Ovary (tissue), 10 donors: ENCODE measurements at places on chromosomes 12 and 14.

DNA sequence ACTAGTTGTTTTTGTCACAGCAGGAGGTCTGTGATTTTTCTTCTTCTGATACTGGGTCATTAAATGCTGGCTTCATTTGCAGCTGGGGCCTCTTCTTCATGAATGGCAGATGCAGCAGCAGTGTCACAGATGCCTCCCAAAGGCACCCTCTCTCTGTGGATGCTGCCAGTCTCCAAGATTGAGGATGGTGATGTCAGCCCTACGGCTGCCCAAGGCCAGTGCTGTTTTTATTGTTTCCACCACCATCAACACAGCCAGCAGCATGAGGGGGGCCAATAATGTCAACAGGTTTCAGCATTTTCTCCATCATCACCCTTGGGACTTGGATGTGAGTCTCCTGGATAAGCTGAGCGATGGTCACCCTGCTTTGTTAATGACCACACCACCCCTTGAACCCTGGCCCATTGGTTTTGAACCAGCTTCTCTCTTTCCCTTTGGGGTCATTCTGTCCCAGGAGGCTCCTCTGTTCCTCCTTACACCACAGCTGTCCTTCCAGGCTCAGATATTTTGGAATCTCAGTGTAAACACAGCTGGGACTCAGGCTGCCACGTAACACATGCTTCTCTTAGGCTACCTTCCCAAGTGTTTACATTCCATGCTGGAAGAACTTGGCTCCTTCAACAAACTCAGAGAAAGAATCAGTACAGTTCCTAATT lies 151.7 kb upstream of the DDHD1 start:
- no peak for DNase-seq

GRCh38 chr14:73924337-73924736 lies 25.6 kb downstream of the FAM161B start:
- DNase-seq: no peak

DNA sequence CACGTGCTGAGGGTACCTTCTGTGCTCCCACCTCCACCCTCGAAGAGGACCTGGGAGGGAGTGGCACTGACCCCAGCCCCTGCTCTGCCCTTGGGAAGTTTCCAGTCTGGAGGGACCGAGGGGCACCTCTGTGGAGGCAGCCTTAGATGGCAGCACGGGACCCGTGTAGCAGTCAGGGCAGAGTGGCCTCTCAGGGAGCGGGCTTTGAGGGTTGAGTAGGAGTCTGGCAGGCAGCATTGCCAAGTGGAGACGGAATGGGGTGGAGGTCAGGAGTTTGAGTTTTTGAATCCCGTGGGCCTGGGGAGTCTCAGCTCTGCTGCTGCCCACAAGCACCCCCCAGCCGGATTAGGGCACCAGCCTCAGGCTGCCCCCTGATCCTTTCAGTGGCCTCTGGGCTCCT lies 21.6 kb downstream of the KIF26A start:
- DNase-seq: no peak

DNA sequence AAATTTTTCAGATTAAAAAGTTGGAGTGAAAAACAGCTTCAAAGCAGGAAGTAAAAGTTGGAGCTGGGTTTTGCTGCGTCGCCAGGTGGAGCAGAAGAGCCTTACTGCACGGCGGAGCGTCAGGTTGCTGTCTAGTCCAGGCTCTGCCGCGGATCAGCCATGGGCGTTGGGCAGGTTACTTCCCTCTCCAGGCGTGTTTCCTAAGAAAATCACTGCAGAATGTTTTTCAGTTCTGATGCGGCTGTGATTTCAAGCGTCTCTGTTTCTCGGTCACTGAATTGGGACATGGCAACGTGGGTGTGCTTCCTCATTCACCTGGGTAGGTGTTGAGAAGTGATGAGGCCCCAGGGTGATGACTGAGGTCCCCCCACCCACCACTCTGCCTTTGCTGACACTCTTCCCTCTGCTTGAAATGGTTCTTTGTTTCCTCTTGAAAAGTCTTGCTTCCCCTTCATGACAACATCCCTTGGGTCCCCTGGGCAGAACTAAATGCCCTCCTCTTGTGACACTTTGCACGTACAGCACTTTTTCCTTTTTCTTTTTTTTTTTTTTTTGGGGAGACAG lies 7.6 kb downstream of the EVL start:
- no peak for DNase-seq

DNA sequence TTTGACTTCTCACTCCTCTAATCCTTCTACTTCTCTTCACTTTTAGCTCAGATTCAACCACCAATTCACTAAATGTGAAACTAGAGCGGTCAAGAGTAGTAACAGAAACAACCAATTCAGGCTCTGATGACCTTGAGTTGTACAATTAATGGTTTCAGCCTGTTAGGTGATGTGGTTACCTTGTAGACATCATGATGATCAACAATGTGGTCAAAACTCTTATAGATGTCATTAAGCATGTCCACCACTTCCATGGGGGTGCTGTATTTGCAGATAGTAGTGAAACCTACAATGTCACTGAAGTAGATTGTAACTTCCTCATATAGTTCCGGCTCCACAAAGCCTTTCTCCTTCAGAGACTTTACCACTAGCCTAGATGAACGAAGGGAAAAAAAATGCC lies 54.1 kb upstream of the PLBD1 start:
- no peak for DNase-seq

DNA sequence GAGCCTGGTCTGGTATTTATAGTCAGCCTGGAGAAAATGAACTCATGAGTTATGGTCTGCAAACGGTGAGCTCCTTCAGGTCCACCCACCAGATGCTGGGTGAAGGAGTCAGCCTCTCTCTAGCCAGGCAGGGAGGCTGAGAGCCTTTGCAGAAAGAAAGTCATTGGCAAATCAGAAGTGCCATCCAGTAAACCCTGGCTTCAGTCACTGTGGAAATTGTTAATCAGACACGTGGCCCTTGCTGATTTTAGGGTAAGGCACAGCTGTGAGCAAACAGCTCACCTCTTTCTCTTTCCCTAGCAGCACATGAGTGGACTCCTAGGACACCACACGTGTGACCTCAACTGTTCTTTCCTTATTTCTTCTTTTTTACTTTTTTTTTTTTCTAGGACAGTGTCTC lies 44.9 kb downstream of the CHST11 start:
- no peak for DNase-seq

- no peak for DNase-seq
Observed at GRCh38 chr14:63922696-63923421, 70.1 kb downstream of the SYNE2 start.

GRCh38 chr12:713281-713875 lies 39.0 kb upstream of the WNK1 start:
- DNase-seq: no peak

GRCh38 chr14:82720946-82721345 lies 1187.3 kb upstream of the SEL1L start:
- no peak for DNase-seq

DNA sequence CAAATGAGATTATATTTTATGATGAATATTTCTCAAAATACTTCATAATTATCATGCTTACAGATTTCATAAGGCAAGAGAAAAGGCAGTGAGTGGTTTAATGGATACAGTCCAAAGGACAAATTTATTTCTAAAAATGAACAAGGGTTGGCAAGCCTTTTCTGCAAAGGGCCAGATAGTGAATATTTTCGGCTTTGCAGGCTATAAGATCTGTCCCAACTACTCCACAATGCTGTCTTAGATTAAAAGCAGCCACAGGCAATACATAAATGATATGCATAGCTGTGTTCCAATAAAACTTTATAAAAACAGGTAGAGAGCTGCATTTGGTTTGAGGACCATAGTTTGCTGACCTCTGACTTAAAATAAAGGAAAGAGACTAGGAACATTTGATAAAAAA lies 42.9 kb upstream of the STK38L start:
- no peak for DNase-seq

GRCh38 chr12:6952121-6952862 lies 1.1 kb downstream of the PTPN6 start:
- no peak for DNase-seq

GRCh38 chr12:27012239-27012981 lies 1.8 kb downstream of the TM7SF3 start:
- no peak for DNase-seq

DNA sequence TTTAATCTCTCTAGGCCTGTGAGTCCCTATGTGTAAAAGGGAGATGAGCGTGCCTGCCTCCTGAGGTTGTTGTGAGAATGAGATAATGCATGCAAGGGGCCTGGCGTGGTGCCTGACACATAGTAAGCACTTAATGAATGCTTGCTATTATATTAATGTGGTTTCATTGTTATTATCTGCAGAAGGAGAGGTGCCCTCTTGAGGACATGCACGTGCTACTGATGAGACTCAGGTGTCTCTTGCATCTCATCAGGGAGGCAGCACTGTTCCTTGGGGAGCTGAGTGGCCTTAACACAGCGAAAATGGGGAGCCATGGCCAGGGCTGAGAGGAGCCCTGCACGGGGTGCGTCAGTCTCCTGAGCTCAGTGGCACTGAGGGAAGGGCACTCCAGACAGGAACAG lies 29.9 kb upstream of the BCDIN3D start:
- DNase-seq: peak; percentile 34

GRCh38 chr12:40254455-40255085 lies 29.8 kb downstream of the LRRK2 start:
- DNase-seq: no peak

DNA sequence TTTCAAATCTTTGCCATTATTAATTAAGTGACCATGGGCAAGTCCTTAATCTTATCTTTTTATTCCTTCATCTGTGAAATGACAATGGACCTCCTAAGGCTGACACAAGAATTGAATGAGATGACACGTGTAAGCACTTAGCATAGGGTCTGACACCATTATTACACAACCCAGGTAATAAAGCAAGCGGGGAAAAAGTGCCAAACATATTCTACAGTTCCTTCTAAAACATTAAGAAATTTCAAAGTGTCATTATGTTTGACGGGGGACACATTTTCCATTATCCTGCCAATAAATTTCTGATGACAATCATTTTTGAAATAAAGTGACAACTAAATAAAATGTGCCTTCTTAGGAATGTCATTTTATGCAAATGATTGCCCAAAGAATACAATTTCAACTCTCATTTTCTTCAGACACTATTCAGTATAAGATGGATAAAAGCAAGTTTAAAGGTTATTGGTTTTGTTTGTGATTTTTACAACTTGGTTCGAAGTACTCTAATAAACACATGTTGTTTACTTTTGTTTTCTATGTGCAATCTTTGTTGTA lies 3.0 kb downstream of the ANKS1B start:
- no peak for DNase-seq

- no peak for DNase-seq
Observed at GRCh38 chr14:20775901-20776300, 5.2 kb upstream of the RNASE6 start.

DNA sequence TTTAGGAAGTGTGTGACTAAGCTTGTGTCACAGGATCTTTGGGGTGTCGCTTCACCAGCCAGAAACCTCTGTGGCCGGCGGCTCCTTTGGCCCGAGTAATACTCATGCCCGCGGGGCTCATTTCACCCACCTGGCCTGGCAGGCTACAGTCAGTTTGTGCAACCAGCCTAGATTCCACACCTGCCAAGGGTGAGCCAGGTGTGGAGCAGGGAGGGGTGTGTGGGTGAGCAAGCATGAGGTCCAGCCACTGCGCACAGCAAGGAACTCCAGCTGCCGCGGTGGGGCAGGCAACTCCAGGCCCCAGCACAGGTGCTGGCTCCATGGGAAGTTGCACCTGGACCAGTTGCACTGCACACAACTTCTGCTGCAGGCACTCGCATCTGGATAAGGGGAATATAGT lies 462.3 kb upstream of the LRFN5 start:
- no peak for DNase-seq

- no peak for DNase-seq
Observed at GRCh38 chr12:67045650-67046049, 223.5 kb upstream of the CAND1 start.

DNA sequence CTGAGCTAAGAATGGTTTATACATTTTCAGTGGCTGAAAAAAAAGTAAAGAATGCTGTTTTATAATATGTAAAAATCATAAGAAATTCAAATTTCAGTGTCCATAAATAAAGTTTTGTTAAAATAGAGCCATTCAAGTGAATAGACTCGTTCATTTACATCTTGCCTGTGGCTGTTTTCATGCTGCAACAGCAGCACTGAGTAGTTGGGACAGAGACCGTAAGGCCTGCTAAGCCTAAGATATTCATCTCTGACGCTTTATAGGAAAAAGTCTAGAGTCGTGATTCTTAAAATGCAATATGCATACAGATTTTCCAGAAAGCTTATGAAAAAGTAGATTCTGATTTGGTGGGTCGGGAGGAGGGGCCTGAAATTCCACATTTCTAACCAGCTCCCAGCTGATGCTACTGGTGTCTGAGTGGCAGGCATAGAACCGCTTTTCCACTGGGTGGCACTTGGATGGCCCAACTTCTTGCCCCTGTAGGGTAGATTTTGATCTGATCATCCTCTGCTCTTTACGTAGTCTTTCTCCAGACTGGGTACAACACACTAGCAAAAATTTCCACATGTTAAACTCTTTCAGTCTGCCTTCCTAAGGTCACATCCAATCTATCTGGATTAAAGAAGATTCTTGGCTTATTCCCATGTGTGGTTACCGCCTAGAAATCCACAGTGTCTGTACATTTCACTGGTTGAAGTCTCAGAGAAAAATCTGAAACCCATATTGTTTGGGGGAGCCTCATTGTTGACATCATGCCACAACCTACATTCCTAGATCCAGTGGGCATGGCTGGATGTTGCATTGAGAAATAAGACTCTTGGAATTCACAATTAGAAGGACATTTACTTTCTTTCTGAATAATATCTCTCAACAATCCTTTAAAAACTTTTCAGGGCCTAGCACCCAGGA lies 151.2 kb downstream of the C12orf75 start:
- DNase-seq: no peak

GRCh38 chr12:73414926-73415325 lies 1122.7 kb upstream of the ATXN7L3B start:
- DNase-seq: no peak

- DNase-seq: no peak
Observed at GRCh38 chr14:91193069-91193468, 51.4 kb downstream of the GPR68 start.

DNA sequence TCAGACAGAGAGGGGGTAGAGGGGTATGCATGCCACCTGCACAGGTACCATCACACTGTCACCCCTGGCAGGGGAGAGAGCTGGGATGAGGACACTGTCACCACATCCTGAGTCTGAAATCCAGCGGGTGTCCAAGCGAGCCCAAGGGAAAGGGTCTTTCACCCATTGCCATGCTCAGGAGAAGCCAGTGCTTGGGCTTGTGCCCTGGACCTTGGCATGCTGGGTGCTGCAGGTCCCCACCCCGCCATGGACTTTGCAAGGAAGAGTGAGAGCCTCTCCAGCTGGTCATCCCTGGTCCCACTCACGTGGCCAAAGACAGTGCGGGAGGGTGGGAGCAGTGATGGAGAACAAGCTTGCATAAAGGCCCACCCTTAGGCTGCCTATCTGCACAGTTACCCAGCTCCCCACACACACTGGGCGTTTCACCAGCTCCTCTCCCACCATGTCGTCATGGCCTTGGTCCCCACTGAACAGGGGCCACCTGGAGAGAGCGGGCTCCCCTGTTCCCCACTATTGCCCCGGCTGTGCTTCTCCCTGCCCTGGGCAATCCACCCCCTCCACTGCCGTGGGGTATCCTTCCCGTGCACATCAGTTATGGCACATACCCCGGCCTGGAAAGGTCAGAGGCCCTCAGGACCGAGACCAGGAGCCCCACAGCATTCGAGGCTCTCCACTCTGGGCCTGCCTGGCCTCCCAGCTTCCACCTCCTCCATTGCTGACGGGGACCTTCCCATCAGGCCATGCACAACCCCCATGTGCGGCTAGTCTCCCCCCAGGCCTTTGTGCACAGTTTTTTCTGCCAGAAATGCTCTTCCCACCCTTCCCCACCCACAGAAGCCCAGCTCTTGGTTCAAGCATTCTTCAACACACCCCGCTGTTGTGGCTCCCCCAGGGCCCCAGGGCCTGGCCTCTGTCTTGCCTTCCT lies 58.6 kb upstream of the BCL11B start:
- DNase-seq: no peak
